Daoy (cell line): ENCODE measurements at places on chromosomes 2 and 18. TPM values are rescaled to one million over a fixed set of nuclear protein-coding genes. Genes with fewer than 3 reads are reported as not detected.
A peak's percentile ranks its signal among the peaks of the same experiment; 100 is the strongest.

DNA sequence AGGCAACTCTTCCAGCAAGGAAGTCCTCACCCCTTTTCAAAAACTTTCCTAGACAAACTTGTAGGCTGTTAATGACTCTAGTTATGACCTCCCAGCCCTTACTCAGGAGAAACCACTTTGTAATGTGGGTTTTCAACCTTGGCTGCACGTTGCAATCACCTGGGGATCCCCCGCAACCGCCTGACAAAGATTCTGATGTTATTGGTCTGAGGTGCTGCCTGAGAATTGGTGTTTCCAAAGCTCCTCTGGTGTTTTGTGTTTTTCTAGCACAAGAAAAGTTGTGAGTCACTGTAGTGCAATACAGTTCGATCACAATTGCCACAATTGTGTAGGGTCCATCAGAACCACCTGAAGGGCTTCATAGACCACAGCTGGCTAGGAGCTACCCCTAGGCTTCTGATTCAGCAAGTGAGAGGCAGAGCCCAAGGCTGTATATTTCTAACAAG is 121.6 kb downstream of the SP100 start:
- no peak for DNase-seq

MTIF2 gene
- 54.1 and 68.4 TPM in 2 replicates for total RNA-seq

IL36RN gene
- not detected in 2 replicates for total RNA-seq

GULP1 gene
- 13.4 and 25.9 TPM in 2 replicates for total RNA-seq

IGFBP2 gene
- total RNA-seq, result 14.9 and 17.2 TPM in 2 replicates

NXPH2 gene
- 1.4 and 5.6 TPM in 2 replicates for total RNA-seq

SLC8A1 gene
- total RNA-seq, result 5.3 and 9.0 TPM in 2 replicates

GRCh38 chr2:160050147-160050546 is 12.3 kb downstream of the PLA2R1 start:
- no peak for DNase-seq

DNA sequence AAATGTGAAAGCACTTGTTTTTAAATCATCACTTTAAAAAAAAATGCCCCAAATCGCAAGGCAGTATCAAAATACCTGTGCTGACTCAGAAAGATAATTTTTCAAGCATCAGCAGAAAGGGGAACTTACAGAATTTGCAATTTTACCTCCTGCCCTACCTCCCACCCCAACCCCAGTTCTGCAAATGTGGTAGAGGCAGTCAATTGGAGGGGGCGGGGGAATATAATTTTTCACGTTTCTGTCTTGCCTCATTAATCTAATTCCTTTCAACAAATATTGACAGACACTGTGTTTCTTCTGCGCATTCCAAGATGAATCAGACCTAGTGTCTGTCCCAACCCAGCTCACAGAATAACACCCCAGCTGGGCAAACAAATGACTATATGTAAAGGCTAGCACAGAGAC is 76.8 kb downstream of the ALPK2 start:
- DNase-seq, result no peak

DNA sequence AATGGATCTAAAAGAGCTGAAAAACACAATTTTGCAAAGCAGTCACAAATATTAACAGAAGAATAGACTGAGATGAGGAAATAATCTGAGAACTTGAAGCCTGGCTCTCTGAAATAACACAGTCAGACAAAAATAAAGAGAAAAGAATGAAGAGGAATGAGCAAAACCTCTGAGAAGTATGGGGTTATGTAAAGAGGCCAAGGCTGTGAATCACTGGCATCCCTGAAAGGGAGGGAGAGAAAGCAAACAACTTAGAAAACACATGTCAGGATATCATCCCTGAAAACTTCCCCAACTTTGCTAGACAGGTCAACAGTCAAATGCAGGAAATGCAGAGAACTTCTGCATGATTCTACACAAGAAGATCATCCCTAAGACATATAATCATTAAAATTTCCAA is 73.5 kb upstream of the LHCGR start:
- no peak for DNase-seq

DNA sequence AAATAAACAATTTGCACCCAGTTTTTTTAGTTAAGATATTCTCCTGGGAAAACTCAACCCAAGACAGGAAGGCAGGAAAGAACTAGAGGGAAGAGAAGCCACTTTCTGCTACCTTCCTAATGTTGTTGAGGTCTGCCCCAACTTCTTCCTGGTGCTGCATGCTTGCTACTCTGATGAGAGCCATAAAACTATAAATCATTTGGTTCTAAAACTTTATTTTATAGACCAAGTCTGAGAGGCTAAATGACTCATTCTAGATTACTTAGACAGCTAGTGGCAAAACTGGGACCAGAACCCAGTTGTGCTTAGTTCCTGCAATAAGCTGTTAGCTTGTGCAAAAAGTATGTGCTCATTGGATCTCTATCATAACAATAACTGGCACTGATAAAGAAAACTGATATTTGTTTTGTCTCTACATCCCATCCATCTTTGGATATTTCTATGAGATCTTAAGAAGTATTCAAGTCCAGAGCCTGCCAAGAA is 344.9 kb upstream of the SLC14A2 start:
- DNase-seq, result no peak

CRYGC gene
- total RNA-seq, result not detected in 2 replicates

GRCh38 chr2:241853651-241854341 is 4.9 kb downstream of the PDCD1 start:
- DNase-seq, result peak; percentile 67

OXER1 gene
- not detected in 2 replicates for total RNA-seq

DNA sequence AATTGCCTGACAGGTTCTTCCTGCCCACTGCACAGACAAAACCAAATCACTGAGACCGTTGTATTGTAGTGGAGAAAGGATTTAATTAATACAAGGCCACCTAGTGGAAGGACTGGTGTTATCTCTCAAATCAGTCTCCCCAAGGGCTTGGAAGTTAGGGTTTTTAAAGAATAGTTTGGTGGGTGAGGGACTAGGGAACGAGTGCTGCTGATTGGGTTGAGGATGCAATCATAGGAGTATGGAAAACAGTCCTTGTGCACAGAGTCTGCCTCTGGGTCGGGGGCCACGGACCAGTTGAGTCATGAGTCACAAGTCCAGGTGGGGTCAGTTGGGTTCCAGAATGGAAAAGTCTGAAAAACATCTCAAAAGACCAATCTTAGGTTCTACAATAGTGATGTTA is 89.1 kb downstream of the B3GNT2 start:
- DNase-seq, result no peak

DNA sequence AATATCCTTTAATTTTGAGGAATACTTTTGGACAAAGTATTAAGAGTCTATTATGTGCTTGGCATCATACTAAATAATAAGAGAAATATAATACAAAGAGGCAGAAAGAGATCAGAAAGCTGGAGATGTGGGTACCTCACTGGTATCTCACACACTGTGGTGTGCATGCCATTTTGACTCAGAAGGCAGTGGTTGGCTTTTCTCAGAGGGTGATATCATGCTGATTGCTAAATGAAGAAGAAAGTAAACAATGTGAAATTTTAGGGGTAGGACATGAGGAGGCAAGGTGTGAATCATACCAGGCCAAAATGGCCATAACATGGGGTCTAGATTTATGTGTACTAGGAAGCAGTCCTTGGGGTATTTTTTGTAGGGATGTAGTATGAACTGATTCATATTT is 16.6 kb upstream of the SPOPL start:
- no peak for DNase-seq

DNA sequence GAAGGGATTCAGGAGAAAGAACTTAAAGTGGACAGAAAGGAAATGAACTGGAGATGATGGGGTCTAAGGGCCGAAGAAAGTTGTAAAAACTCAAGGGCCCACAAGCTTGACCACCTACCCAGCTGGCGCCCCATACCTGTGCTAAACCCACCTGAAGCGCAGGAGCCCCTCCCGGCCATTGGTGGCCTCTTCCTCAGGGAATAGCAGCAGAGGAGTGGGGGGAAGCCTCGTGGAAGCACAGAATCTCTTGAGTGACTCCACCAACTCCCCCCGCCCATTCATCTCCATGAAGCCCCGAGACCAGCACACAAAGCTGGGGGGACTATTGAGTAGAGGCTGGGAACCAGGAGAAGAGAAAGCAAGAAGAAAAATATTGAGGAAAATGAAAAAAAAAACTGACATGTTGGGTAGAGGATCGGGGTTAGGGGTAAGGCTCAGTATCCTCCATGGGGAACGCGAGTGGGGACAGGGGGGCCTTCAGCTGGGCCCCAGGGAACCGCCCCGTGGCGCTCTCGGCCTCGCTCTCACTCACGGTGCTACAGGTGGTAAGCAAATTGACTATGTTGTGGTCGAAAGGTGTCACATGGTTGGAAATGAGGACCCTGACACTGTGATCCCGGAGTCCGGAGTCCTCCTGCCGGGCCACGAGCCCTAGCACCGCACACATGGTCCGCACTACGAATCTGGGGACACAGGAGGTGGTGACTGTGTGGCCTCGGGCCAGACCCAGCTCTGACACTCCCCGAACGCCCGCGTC is 728 bp downstream of the AUP1 start:
- DNase-seq, result no peak

MYO5B gene
- 2.8 and 3.1 TPM in 2 replicates for total RNA-seq

DNA sequence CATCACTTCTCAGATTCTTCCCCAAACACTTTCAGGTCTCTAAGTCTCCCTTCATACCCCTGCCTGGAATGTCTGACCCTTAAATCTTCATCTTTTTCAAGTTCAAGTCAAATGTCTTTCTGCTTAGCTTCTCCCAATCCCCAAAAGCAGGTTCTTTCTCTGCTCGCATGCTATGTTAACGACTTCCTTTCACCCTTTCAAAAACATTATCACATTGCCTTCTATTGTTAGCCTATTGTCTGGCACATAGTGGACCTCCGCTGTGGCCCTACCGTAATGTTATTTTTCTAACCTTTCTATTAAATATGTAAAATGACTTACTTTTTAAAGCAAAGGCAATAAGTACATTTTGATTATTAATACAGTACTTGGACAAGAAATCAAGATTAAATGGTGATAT is 2.2 kb downstream of the CDKL4 start:
- DNase-seq, result no peak

DNA sequence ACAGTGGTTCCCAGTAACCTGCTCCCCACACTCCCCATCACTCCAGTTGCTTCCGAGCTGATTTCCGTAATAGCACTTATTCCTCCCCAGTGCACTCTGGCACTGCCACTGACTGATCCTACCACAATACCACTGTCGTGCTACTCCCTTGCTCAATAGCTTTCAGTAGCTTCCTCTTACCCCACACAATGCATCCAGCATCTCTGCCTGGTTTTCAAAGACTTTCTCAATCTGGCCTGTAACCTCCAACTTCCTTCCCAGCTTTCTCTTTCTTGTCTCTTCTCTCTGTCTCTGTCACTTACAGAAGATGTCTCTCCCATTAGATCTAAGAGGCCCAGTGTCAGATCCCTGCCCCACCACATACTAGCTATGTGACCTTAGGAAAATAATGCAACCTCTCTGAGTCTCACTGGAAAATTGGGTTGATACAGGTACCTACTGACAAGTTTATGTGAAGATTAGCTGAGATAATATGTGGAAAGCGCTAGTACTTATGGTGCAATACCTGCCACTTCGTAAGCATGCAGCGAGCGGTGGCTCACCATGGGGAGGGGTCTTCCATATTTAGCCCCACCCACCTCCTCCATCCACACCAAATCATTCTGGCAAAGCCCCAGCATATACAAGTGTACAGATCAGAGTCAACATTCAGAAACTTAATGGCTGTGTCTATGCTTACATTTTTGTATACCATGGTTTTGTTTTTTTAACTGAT is 36.7 kb downstream of the SFXN5 start:
- no peak for DNase-seq

DNA sequence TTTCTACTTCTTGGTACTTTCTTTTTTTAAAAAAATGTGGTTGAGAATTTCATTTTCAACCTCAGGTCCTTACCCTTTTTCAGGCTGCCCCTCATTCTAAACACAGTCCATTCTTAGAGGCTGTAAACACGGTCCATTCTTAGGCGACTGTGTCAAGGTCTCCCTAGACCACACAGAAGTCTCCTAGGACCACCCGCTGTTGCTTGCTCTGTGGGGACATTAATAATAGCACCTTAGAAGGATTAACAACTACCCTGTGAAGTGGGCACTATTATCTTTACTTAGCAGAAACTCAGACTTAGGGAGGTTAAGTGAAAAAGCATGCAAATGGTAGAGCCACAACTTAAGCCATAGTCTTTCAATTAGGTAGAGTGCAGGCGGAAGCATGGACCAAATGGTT is 91.7 kb downstream of the RBMS1 start:
- no peak for DNase-seq

CD302 gene
- total RNA-seq, result 2.3 and 2.8 TPM in 2 replicates

CDH20 gene
- total RNA-seq, result 0.03 TPM in 1 of 2 replicates, not detected in the other

PDE1A gene
- total RNA-seq, result not detected in 2 replicates

DNA sequence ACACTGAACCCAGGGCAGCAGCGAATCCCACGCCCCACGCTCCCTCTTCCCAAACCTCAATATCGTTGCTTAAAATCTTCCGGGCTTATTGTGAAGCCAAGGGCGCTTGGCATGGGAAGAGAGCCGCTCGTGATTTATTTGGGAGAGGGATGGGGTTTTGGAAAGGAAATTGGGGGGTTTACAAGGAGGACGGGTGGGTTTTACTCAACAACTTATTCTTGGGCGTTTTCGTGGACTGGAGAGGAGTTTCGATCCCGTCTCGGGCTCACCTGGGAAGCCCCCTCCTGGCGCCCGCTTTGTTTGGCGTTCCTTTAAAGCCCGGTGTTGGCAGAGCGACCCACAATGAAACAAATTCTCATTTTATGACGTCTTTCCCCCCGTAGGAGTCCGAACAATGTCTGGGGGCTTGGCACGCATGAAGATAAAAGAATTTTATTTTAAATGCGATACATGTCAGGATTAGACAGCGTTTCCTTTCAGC is 135.3 kb downstream of the INSIG2 start:
- DNase-seq, result peak; percentile 21

DNA sequence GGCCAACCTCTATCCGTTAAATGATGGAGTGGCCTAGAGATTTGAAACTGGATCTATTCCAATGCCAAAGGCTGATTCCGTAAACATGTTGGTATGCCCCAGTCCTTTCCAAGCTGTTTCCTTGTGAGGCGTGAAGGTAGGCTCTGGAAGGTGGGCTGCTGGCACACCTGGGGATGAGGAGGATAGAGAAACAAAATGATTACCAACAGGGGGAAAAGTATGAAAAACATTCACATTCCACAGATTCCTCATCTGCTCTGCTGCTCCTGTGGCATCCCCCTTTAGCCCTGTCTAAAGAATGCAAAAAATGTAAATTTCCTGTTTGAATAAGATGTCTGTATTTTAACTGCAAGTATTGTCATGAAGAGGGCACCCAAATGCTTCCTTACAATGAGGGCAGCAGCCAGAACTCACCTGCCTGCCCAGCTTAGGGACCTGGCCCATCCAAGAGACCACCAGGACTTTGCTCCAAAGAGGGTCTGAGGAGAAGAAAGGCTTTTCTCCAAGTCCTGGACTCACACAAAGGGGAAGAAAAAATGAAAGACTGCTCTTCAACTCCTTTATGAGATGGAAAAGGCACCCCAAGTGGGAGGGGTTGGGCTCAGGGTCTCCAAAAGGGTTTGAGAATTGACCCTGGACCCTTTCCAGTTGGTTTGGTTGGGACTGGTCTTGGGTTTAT is 132.3 kb upstream of the PELI1 start:
- DNase-seq, result no peak
